ENCODE measurements at places on chromosomes 3 and 15.

DNA sequence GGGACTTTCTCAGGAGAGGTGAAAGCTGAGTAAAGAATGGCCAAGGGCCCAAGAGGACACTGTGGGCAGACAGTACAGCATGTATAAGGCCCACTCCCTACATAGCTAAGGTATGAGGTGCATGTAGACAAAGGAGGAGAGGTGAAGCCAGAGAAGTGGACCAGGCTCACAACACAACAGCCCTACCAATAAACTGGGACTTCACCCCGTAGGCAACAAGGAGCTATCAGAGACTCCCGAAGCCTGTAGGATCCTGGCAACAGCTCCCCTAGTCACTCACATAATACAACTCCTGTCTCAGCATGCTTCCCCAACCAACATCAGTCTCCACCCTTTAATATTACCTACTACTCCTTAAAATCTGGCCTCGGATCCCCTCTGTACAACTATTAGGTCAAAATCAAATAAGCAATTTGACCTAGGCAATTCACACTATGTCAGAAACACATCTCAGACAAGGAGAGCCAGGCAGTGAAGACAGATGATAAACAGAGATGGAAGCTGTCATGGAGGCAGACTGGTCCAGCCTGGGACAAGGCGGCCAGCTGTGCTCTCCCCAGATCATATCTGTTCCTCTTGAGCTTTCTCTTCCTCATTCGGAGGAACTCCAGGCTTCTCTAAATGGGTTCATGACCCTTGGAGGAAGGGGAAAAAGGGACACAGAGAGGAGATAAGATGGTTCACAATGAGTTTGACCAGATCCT is 1.4 kb downstream of the XXYLT1 start:
- DNase-seq: no peak

DNA sequence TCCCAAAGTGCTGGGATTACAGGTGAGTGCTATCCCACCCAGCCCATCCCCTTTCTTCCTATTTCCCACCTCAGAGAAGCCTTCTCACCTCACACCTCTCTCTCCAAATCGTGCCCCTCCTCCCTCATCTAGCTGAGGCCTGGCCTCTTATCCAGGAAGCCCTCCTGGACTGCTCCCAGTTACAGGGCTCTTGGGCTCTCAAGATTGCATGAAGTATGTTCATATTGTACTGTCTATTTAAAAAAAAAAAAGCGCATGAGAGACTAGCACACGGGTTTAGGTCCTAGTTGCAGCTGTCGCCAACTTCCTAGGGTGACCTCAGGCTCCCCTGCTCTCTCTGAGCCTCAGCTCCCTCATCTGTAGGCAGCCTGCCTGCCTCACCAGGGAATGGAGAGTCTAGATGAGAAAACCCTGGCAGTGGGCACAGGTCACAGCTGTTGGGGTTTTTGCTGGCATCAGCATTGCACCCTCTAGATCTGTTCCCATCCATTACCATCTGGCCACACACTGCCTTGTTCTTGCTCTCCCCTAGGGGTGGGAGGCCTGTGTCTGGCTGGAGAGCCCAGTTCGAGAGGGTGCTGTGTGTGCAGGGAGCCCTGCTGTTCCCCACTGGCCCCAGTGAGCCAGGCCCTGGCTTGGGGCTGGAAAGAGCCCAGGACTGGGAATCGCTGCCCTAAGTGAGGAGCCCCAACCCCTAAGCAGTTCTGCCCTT is 24.2 kb upstream of the C15orf39 start:
- no peak for DNase-seq

GRCh38 chr3:139710212-139710611 is 32.4 kb upstream of the NMNAT3 start:
- DNase-seq: no peak

DNA sequence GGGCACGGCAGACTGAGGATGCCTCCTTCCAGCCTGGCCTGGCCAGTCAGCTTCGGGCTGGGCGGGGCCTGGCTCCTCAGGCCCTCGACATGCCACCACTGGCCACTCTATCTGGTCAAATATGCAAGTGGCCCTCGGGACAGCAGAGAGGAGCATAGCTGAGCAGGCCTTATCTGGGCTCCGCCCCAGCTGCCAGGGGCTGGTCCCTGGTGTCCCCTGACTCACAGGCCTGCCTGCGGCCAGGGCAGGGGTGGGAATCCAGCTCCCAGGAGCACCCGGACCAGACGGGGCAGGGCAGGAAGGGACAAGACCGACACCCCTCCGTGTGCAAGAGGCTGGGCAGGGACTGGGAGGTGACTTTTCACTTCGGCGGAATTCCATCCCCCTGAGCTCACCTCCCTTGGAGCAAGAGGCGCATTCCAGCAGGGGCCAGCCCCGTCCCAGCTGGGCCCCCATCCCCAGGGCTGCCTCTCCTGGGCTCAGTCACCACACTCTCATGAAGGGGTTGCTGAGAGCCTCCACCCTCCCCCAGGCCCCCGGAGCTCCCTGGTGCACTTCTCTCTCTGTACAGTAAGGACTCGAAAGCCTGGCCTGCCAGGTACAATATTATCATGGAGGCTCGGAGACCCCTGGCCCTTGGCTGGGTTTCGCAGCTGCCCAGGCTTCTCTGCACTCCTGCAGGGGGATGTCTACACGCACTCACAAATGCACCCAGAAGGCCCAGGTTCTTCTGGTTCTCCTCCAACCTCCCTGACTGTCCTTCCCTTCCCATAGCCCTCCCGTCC is 29.5 kb downstream of the WNT7A start:
- no peak for DNase-seq

DNA sequence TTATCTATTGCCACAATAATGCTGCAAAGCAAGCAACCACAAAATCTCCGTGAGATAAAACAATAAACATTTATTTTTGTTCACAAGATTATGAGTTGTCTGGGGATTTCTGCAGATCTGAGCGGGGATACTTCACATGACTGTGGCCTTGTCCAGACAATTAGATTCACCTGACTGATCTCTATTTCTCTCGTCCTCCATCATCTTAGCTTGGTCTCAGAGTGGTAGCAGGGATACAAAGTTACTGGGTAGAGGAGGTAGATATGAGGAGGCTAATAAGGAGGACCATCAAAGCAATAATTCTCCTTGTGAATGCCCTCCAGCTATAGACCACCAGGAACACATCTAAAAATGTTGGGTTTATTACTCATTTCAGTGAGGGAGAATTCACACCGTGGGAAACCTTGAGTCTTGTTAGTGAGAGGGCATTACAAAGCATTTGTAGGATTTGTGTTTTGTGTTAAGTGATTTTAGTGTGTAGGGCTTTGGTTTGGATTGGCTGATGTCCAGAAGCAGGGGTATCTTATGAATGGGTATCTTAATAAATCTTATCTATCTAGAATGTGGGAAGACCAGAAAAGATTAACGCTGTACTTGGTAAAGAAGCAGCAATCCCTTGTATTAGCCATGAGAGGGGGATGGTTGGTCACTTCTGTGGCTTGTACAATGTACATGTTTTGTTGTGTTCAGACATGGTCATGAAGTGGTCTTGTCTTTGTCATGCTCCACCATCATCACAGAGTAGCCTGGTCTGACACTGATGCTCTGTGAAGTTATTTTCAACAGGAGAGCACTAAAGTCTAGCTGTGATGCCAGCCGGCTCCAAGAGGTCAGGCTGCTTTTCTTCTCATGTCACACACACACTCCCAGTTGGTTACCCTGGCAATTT is 287.6 kb upstream of the STT3B start:
- no peak for DNase-seq

DNA sequence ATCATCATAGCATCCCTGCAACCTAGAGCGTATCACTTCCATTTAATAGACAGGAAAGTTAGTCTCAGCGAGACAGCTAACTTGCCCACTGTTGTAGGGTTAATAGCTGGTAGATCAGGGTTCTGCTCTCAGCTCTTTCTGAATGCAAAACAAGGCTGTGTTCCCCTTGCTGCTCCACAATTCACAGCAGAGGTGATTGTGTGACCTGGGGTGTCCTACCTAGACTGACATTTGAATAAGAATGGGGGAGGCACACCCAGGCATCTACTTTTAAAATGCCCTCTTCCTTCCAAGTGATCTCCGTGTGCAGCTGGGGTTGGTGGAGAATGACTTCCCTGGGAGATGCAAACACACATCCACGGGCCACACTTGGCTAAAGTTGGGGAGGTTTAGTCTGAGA is 43.0 kb upstream of the CACNA2D3 start:
- no peak for DNase-seq

DNA sequence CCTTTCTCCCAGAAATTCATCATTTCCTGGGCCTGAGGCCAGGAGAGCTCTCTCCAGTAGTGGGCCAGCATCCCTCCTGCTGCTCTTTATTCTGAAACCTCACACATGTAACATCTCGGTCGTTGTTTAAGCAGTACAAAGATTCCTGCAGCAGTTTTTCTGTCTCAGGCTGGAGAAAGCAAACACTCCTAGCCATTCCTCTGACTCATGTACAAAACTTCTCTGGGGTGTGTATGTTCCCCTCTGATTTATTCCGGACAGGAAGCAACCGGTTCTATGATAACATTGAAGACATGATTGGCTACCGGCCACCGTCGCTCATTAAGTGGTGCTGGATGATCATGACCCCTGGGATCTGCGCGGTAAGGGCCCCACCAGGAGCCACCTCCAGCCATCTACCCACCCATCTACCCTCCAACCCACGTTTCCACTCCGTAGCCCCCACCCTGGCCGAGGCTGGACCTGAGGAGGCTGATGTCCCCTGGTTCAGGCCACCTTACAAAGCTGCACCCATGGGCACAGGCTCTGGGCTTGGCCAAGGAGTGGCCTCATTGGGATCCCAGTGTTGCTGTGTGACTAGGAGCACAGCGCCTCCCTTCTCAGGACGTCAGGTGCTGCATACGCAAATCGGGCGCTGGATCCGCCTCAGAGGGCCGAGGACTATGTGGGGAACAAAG is 58.6 kb upstream of the SLC6A1 start:
- no peak for DNase-seq

DNA sequence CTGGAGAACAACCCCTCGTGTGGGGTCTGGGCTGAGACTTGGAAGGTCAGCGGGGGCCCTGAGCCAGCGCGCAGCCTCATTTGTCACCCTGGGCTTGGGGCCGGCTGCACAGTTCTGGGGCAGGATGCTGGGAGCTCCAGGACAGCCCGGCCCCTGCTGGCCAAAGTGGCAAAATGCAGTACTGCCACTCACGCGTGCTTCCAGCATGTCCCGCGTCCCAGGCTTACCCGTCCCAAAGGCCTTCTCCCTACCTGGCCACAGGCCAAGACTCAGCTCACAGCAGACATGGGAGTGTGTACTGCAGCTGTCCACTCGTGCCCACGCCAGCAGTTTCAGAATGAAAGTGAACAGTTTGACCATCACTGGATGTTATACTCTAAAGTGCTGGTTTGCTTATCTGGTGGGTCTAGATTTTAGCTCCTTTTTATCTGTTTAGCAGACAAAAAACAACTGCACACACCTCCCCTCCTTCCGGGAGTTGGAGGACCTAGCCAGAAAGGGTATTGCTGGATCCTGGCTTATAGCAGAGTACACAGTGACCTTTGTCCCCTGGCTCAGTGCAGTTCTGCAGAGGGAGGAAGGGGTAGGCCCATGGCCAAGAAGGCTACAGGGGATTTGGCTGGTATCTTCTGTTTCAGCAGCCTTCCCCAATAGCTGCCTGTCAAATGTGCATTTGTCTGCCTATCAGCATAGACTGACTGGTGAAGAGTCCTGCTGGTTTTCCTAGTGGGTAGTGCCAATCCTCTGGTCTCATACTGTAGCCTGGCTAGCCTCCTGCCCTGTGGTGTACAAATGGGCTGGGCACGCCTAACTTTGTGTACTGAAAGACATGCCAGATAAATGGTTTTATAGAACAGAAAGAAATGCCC is 23.2 kb upstream of the IP6K2 start:
- peak; percentile 79 for DNase-seq

GRCh38 chr3:195094191-195094921 is 176.6 kb downstream of the XXYLT1 start:
- DNase-seq: no peak

DNA sequence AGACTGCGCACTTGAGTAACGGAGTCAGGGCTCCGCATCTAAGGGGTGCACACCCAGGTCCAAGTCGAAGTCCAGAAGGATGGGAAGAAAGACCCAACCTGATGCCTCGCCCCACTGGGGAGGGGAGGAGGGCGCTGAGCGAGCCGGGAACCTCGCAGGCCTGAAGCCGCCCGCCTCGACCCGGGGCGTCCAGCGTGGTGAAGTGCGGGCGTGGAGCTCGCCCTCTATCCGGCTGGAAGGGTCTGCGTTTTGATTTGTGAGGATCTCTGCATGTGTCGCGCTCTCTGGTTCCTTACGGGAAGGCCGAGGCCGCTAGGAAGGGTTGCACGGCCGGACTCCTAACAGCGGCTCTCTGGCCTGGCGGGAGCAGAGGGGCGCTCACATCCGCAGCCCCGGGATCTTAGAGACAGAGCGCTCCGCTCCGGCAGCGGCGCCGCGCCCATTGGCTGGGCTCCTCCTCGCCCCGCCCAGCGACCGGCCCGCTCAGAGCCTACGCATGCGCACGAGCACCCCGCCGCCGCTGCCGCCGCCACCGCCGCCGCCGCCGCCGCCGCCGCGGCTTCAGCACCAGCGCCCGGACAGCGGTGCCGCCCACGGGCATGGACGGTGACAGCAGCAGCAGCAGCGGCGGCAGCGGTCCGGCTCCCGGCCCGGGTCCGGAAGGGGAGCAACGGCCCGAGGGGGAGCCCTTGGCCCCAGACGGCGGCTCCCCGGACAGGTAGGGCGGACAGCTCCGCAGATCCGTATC is at the start of gene DISP2:
Gene DISP2, plus strand, starts transcription at position 497 of the 748 bp plus-strand sequence. Its CDS starts 103 bp downstream, at position 600.
- no peak for DNase-seq

GRCh38 chr3:170469151-170470062 is 50.7 kb downstream of the CLDN11 start:
- DNase-seq: peak; percentile 14

GRCh38 chr3:110808630-110809029 is 263.0 kb upstream of the NECTIN3 start:
- DNase-seq: no peak

GRCh38 chr3:142586803-142587406 is 8.4 kb upstream of the ATR start:
- peak; percentile 69 for DNase-seq

DNA sequence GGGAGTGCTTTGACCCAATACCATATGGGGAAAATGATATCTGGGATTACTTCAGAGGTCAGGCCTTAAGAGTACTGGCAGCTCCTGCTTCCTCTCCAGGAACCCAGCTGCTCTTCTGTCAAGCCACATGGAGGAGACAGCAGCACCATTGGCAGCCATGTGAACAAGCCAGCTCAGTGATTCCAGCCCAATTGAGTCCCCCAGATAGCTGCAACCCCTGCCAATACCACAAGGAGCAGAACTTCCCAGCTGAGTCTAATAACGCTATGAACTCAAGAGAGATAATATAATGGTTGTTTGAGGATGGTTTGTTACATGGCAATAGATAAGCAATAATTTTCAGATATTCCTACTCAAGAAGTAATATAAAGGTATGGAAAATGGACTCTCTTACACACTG is 126.8 kb upstream of the CPNE4 start:
- no peak for DNase-seq

Measured in LNCaP clone FGC (cell line).